ENCODE measurements at places on chromosomes 7 and 10.

DNA sequence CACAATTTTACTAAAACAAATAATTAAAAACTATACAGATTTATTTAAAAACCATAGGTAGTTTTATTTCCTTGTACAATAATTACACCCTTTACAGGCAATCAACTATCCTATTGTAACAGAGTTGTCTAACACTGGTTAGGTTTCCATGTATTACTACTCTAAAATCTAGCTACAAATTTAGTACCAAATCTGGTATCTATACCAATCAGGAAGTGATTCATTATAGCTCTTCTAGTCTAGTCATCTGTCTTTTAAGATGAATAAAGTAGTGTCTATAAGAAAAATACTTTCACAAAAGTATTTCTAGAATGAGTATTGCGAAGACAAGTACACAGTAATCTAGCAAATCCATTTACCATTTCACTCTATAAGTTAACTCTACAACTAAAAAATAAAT, 16.9 kb downstream of the ZNF800 start:
- no peak for DNase-seq

DNA sequence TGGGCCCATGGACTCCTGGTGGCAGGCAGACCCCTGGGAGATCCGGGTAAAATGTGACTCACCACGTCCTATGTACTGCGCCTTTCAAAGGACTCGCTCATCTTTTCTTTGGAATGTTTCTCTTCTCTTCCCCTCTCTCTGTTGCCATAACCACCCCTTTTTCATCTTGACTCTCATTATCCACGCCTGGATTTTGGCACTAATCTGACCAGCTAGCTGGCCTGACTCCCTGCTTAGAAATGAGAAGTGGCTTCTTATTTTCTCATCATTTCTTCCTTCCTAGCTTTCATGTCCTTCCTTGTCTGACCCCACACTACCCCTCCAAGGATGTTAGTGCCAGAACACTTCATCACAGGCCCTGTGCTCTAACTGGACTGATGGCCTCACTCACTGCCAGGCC, 98.0 kb upstream of the FAM171A1 start:
- no peak for DNase-seq

DNA sequence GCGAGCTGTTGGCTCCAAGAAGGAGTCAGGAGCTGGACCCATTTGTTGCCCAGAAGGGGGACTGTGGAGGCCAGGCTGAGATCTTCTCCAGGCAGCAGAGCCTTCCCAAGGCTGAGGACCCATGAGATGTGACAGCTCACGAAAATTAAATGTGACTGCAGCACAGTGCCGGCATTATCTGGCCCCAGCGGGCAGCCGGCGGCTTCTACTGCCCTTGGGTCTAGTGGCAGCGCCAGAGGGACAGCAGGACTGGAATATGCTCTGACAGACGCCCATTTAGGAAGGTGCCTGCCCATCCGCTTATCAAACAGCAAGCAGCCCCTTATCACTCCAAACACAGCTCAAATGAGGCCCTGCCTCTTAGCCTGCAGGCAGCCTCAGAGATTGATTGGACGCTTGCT, 122.9 kb upstream of the LYZL2 start:
- DNase-seq: no peak

DNA sequence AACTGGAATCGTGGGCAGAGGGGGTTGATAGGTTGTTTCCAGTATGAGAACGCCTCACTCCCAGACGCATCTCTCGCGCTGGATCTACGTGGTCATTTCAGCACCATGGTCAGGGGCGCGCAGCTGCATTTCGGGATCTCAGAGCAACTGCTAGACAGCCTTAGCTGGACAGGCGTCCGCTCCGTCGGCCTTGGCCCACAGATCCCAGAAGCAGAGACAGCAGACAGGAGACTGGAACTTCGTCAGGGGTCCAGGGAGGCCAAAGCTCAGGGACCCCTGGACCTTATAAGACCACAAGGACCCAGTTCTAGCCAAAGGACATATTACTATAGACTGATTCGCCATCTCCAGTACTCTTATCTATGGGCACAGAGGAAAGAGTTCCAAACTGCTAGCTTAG, 5.3 kb downstream of the NEUROG3 start:
- DNase-seq: peak; percentile 83

- DNase-seq: no peak
These were observed 178.4 kb upstream of the ADO start for GRCh38 chr10:62626079-62626478.

DNA sequence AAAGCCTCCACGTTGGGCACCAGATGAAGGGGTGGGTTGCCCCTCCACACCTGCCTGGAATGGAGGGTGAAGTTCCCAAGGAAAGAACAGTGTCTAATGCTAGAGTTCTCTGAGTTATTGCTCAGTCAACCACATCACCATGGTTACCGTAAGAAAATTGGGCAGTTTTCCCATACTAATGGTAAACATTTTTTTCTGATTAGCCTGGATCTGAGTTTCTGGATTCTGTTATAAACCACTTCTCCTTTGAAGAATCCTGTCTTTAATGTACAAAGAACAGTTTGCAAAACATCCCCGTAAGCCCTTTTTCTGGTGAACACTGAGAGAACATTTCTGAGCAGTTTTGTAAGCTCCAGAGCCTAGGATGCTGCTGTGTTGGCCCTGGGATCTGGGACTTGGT, 45.5 kb downstream of the ABCC2 start:
- DNase-seq: no peak

- DNase-seq: no peak
These were observed 927.7 kb upstream of the MBL2 start for GRCh38 chr10:53700278-53700677.

- DNase-seq: no peak
These were observed 76.3 kb upstream of the MRLN start for GRCh38 chr10:59829601-59830000.

DNA sequence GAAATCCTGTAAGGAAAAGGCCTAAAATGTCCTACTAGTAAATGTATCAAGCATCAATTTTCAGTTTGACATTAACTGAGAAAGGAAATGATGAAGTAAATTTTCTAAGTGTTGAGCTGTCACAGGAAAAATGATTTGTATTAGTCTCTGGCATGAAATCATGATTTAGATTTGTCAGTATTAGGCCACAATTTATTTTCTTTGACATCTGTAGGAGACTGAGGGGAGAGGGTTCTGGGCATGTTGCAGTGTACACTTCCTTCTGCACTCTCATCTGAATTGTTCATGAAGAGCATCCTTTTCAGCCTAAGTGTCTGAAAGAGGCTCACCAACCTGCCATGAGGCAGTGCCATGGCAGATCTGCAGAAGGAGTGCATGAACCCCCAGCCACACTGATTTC, 15.9 kb downstream of the ADRB1 start:
- no peak for DNase-seq

- no peak for DNase-seq
These were observed 61.8 kb upstream of the AHR start for GRCh38 chr7:17236603-17237002.

GRCh38 chr7:112594397-112594796, 113.6 kb downstream of the LSMEM1 start:
- DNase-seq: no peak

- DNase-seq: no peak
These were observed 22.7 kb upstream of the ADCYAP1R1 start for GRCh38 chr7:31029251-31030042.

DNA sequence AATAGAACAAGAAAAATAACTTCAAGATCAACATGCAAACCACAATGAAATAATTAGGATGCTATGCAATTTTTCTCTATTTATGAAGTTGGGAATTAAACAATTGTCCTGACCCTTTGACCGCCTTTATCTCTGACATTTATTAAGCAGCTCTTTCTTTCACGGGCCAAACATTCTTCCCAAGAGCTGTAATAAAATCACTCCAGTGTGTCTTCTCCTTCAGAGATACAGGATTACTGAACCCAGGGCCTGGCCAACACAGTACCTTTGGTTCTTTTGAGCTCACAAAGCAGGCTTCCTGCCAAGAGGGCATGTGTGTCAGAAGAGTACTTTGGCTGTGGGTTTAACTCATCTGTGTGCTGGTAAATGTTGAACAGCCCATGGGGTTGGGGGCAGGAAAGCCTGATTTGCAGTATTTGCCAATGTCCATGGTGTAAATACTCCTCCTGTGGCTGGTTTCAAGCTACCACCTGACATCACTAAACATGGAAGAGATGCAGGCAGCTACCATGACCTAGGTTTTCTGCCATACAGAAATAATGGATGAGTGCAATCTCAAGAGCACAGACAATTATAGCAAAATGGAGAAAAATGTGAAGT, 121.7 kb downstream of the FANK1 start:
- no peak for DNase-seq

GRCh38 chr7:121741896-121742295, 131.1 kb upstream of the PTPRZ1 start:
- DNase-seq: no peak

DNA sequence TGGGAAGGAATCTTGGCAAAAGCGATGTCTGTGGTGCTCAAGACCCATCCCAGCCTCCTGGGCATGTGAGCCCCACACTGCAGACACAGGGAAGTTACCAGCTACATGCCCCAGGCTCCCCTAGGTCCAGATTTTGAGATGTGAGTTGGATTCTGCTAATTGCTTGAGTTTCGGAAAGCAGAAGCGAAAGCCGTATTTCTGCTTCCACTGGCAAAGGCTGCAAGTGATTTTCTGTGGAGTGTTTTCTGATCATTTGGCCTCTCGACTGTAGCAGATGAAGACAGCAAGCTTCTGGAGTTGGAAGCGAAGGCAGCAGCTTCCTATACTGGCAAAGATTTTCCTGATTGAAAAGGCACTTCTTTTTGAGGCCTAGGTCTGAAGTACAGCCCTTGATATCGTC, 29.6 kb downstream of the ANKRD16 start:
- no peak for DNase-seq

DNA sequence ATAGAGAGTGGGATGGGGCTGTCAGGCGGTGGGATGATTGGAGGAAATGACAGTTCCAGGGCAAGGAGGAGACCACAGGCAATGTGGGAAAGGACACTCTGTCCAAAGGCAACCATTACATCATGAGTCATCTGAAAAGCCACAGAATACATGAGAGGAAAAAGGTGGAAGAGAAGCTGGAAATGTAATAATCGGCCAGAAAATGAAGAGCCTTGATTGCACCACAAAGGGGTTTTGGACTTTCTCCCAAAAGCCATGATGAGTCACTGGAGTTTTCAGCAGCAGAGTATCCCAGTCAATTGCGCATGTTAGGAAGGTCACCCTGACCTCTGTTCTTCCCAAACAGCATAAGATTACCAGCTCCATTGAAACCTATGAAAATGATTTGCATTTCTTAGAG, 222.0 kb downstream of the LHFPL3 start:
- DNase-seq: no peak

GRCh38 chr10:75916906-75917305, 485.5 kb downstream of the LRMDA start:
- no peak for DNase-seq

GRCh38 chr10:118767297-118768040, 12.7 kb upstream of the CACUL1 start:
- DNase-seq: no peak

DNA sequence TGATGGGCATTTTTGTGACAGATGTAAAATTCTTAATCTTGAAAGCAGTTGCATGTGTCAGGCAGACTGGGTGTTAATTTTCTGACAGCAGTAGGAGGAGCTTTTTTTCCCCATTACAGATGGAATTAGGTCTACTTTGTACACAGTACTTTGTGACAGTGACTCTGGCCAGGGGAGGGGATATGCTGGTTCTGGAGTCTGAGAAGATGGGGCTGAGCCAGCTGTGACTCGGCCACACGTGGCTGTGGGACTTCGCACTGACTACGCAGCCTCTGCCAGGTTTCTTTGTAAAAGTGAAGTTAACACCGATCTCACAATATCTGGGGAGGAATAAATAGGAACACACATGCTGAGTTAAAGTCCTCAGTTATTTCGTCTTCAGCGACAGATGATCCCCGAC, 95.4 kb downstream of the MGMT start:
- no peak for DNase-seq

DNA sequence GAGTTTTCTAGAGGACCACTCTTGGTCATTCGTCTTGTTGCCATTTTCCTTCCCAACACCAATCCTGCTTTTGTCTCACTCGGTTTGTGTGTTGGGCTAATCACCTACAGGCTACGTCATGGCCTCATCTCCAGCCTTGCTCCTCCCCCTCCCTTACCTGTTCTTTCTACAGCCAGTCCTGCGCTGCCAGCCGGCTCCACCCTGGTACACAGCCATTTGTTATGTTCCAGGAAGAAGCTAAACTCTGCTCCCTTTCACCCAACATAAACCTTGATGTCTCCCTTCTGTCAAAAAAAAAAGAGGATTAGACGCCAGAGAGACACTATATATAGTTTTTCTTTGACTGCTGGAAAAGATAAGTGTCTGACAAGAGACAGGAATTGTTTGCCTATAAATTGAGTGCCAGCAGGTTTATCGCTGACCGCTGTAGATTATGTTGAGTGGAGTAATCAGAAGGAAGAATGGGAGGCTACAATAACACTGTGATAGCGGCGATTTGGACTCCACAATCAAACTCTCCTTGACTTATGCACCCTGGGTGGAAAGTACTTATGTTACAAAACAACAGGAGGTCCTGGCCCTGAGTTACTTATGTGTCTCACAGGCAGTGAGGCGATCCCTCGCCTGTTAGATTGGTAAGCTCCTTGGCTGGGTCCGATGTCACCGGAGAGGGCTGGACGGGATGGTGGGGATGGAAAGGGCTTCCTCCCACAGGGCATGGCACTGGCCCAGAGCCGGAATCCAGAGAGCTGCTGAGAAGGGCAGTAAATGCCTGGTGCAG, 171.3 kb upstream of the BMPER start:
- DNase-seq: no peak

DNA sequence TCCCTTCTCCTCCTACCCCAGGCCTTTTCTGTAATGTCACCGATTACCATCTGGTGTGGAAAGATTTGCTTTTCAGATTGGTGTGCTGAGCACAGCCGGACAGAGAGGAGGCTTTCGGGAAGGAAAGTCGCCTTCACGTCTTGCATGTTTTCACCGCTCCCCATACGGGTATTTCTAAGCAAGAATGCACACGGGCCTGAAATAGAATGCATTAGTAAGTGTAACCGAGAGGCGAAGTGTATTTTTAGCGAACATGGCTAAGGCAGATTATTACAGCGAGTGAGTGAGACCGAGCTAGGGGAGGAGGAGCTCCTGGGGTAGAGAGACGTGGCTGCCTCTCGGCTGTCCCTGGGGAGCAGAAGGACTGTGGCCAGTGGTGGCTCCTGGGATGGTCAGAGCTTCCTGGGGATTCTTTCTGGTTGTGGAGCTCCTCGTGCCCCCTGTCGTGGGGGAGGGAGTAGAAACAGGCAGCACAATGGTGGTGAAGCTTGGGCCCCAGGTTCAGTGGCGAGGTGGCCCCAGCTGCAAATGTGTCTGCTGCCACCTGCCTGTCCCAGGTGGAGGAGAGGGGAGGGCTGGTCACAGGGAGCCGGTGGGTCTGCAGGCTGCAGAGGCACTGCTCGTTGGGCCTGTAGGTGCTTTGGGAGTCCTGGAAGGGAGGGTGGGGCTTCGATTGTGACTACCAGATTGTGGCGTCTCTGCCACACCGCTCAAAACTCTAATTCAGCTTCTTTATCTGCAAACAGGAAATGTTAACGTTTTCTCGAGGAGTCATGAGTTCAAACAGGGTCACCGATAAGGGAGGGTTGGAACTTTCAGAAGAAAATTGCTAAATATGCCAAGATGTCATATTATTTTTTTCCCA, 135.8 kb downstream of the CAMK1D start:
- DNase-seq: no peak
